Skin of body (tissue), 3 donors: ENCODE measurements at places on chromosomes 11 and 22. TPM values are rescaled to one million over a fixed set of nuclear protein-coding genes. Genes with fewer than 3 reads are reported as not detected.

The ARAP1 gene
- 76.8 TPM for total RNA-seq

The CADM1 gene
- total RNA-seq, result 32.0 TPM

The OR4X2 gene
- not detected for total RNA-seq

The PHF21B gene
- 0.39 TPM for total RNA-seq

The CSKMT gene
- total RNA-seq, result 9.9 TPM

- no peak for DNase-seq
Measured at GRCh38 chr22:41951898-41952474, at the start of gene SMIM45. Gene SMIM45 (plus strand): TSS chr22:41952150.

GRCh38 chr22:40033586-40034380 is 39.0 kb downstream of the FAM83F start:
- DNase-seq, result no peak

DNA sequence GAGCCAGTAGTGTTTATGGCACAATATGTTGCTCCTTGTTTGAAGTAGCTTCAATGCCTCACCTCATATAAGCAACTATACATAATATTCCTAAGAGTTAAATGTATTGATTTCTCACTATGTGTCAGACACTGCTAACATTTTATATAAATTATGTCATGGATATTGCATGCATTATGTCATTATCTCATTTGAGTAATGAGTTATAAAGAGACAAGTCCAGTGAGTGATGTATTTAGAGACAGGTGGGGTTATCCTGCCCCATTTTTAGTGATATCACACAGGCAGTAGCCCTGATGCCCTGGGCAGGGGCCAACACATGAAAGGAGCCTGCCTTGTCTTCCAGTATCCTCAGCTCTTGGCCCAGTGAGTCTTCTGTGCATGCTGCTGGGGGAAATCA is 247.0 kb upstream of the SESN3 start:
- DNase-seq, result no peak

DNA sequence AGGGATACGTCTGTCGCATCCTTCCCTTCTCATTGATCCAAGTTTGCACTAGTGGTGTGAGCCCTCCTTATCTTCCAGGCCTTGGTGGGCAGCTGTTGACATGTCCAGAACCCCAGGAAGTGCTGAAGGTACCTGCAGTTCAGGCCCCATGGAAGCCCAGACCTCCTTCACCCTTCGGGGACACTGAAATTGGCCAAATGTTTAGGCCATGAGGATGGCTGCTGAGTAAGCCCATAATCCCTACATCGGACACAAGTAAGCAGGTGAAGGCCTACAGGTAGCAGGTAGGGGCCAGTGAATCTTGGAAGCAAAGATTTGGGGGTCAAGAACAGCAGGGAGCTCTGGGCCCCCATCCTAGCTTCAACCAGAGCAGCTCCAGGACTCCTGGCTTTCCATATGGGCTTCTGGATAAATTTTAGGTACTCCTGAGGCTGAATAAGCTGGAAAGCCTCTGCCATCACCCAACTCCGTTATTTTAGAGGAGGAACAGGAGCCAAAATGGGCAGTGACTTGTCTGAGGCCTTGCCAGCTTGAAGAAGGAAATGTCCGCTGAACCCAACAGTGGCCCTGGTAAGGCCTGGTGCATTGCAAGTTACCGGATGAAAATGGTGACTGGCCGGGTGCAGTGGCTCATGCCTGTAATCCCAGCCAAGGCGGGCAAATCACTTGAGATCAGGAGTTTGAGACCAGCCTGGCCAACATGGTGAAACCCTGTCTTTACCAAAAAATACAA is 45.2 kb downstream of the MORC2 start:
- DNase-seq, result no peak

GRCh38 chr11:38517991-38518390 is 1920.0 kb upstream of the RAG2 start:
- DNase-seq, result no peak

DNA sequence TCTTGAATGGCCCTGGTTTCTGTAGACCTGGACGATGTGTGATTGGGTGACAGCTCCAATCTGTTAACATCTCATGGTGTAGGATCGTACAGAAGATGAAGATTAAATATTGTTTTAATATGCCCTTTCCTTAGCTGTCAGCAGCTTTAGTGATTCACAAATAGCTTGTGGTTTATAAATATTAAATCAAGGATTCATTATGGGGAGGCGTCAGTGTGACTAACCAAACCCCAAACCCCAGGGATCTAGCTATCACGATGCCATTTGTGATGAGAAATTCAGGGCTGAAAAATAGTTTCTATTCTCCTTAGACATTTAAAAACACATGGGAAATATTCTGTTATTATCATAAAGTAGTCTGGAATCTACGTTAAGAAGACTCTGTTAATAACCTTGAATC is 73.4 kb downstream of the NCAM1 start:
- no peak for DNase-seq

- DNase-seq, result no peak
Measured at GRCh38 chr11:117557361-117557760, 229.7 kb downstream of the CEP164 start.

GRCh38 chr11:7515447-7515886 is 1.7 kb downstream of the PPFIBP2 start:
- no peak for DNase-seq

DNA sequence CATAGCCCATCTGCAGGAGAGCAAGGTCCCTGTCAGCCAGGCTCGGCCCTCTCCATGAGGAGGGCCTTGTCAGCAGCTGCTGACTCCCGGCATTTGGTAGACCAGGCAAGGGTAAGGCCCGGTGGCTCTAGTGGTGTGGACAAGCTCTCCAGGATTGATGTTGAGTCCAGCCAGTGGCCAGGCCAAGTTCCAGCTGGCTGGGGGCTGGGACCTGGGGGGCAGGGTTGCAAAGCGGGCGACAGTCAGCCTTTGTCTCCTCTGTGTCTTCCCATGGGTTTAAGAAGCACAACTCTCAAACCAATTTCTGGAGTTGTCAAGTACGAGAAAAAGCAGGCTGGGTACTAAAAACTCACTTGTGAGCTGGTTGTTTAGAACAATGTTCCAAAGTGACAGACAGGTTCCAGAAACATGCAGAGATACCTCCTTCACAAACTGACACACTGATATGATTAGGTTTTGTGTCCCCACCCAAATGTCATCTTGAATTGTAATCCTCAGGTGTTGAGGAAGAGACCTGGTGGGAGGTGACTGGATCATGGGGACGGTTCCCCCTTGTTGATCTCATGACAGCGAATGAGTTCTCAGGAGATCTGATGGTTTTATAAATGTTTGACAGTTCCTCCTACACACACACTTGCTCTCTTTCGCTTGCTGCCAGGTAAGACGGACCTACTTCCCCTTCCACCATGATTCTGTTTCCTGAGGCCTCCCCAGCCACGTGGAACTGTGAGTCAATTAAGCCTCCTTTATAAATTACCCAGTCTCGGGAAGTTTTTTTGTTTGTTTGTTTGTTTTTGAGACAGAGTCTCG is 52.3 kb upstream of the SERPIND1 start:
- no peak for DNase-seq

GRCh38 chr11:19740586-19740985 is 27.9 kb downstream of the NAV2 start:
- no peak for DNase-seq
